ENCODE measurements at places on chromosomes 5 and 9.

- DNase-seq: no peak
These were observed 100.1 kb downstream of the GIN1 start for GRCh38 chr5:103019804-103020203.

DNA sequence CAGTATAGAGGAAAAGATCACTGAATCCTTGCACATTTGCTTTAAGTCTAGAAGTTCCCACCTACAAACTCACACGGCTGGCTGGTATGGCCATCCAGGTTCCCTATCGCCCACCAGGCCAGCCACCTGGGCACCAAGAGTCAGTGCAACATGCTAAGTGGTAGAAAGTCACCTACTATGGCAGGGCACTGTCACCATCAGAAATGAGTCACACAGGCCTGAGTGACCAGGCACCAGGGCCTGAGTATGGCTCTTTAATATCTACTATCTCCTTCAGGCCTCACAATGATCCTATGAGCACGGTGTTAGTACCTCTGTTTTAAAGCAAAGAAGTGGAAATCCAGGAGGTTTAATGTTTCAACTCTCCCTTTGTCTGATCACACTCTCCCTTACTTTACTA lies 156.2 kb downstream of the CDK5RAP2 start:
- no peak for DNase-seq

GRCh38 chr5:118679264-118679940 lies 308.9 kb downstream of the DTWD2 start:
- no peak for DNase-seq

DNA sequence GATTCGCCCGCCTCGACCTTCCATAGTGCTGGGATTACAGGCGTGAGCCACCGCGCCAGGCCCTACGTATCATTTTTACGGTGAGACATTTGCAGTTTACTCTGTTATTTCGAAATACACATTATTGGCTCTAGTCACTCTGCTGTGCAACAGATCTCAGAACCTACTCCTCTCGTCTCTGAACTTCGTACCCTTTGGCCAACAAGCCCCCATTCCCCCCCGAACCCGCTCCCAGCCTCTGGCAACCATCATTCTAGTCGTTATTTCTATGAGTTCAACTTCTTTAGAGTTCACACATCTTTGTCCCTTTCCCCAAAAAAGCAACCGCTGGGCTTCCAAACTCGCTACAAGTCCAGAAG lies 735 bp downstream of the PTGR1 start:
- no peak for DNase-seq

- DNase-seq: peak; percentile 85
These were observed 37.3 kb upstream of the FYB1 start for GRCh38 chr5:39256477-39257235.

DNA sequence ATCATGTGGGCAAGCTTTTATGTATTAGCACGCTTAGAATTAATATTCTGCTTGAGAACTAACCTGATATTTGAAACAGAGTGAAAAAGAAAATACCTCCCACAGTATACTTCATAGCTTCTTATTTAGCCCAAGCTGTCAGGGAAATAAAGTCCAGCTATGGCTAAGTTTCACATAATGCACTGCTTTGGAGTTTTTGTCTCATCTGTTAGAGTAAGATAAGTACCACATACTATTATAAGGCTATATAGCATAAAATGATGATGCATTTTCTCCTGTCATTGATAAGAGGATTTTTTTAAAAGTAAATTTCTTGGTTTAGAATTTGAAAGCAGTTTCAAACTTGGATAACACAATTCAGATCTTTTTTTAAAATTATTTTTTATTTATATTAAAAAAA lies 2.4 kb upstream of the ANKDD1B start:
- DNase-seq: no peak

DNA sequence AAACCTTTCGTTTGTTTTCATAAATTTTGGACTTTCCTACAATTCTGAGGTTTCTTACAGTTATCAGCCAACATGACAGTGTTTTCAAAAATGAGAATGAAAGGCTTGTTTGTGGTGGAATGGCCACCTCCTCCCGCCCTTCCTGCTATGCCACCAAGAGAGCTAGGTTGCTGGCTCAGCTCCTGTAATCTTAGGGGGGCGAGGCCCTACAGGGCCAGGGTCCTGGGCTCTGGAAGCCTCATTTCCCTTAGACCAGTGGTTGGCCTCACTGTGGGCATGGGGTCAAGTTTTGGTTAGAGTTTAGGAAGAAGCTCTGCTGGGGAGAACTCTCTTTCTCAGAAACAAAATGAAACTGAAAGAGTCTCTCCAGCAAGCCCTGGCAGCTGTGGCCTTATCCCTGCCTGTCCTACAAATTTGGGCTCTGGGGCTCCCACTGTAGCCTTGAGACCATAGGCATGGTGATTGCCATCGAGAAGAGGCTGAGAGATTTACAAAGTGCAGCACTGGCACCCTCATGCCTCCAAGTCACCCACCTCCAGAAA lies 66.2 kb downstream of the IRX1 start:
- DNase-seq: no peak

DNA sequence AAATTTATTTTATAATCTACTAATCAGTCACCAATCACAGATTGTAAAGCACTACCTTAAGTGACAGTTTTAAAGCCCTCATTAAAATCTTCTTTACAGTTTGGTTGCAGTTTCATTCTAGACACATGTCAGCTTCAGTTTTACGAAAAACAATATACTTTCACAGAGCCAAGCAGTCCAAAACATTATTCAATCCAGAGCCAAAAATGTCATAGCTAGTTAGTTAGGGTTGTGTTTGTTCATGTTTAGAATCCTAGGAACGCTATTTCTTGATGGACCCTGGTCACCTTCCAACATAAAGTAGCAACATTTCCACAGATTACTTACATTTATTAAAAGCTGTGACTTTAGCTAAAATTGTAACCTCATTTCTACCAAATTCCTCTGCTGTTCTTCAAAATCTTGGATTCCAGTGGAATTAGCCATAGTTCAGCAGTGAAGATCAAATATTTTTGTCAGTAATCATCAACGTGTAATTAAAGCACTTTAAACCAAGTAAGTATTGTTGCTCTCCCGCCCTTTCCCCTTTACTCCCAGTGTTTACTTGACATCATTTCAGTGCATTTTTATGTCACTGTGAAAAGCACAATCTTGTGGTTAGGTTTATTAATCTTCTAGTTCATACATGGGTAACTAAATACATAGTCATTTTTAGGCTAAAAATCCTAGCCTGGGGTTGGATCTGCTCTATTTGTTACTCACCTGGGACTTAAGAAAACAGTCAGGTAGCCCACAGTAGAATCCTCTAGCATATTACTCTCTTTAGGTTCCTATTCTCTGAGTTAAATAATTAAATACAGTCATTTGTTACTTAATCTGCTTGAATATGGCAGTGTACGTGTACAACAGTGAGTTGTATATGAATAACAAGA lies 74.3 kb downstream of the NIPBL start:
- no peak for DNase-seq

- DNase-seq: no peak
These were observed 96.9 kb upstream of the HAPLN1 start for GRCh38 chr5:83817591-83817990.

- DNase-seq: no peak
These were observed 57.7 kb downstream of the FGF18 start for GRCh38 chr5:171477101-171477500.

DNA sequence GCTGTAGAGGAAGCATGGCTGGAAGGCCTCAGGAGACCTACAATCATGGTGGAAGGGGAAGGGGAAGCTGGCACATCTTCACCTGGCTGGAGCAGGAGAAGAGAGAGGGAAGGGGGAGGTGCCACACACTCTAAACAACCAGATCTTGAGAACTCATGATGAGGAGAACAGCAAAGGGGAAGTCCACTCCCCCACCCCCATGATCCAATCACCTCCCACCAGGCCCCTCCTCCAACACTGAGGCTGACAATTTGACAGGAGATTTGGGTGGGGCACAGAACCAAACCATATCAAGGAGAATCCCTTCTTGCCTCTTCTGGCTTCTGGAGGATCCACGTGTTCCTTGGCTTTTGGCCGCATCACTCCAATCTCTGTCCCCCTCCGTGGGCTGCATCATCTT lies 13.1 kb upstream of the CMBL start:
- DNase-seq: no peak

DNA sequence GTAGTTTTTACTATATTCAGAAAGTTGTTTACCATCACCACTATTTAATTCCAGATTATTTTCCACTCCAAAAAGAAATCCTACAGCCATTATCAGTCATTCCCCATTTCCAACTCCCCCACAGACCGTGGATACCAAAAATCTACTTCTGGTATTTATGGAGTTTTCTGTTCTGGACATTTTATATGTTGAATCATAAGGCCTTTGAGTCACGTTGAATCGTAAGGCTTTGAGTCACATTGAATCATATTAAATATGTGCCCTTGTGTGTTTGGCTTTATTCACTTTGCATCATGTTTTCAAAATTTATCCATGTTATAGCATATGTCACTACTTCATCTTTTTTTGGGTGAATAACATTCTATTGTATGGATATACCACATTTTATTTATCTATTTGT lies 454.1 kb upstream of the NUDT12 start:
- no peak for DNase-seq

GRCh38 chr5:154359221-154359573 lies 86.6 kb upstream of the SAP30L start:
- no peak for DNase-seq
